ENCODE measurements at places on chromosomes 7 and 10.

GRCh38 chr7:120404042-120404441 lies 131.1 kb downstream of the KCND2 start:
- DNase-seq: no peak

GRCh38 chr10:27724287-27724686 lies 21.3 kb downstream of the MKX start:
- no peak for DNase-seq

- no peak for DNase-seq
These were observed 3.0 kb upstream of the MGAM start for GRCh38 chr7:141992688-141993087.

DNA sequence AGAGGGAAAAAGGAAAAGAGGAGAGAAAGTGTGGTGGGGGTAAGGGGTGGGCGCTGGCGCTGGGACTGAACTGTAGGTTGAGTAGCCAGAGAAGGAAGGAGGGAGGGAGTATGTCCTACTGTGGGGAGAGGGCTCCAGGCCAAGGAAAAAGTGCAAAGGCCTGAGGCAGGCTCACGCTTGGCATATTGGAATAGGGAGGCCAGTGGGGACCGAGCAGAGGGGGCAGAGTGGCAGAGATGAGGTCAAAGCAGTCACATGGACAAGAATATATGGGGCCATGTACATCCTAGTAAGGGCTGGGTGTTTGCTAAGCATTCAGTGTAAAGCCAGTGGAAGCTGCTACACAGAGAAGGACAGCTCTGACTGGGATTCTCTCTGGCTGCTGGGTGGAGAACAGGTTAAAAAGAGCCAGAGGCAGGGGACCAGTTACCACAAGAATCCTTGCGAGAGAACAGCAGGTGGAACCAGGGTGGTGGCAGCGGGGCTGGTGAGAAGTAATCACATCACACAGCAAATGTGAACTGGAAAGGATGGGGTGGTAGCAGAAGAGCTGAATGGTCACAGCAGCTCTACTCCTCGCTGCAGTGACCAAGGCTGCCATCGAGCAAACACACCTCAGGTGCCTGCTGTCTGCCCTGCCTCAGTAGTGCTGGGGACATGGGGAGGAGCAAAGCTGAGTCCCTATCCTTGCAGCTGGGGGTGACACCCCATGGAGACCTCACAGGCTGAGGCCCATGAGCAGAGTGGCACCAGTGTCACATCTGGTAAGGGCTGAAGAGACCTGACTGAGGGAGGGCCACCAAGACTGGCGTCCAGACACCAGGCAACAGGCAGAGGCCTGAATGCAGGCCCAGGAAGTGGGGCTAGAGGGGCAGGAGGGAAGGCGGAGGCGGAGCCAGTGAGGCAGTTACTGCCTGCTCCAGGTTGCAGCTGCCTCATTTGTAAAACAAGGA lies 39.5 kb downstream of the FAM53B start:
- no peak for DNase-seq

DNA sequence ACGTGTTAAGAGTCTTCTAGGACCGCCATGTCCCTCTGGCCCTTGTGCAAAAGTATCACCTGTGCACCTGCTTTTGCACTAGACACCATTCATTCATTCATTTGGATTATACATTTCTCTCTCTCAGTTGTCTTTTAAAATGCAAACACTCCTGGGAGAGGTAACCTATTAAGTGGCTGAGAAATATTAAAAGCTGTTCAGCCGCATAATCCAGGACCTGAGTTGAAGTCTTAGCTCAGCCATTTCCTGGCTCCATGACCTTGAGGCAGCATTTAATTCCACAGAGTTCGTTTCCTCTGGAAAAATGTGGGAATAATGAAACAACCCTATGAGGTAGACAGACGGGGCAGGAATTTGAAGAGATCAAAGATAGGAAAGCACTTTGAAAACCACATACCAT lies 251.6 kb downstream of the RPS24 start:
- no peak for DNase-seq

DNA sequence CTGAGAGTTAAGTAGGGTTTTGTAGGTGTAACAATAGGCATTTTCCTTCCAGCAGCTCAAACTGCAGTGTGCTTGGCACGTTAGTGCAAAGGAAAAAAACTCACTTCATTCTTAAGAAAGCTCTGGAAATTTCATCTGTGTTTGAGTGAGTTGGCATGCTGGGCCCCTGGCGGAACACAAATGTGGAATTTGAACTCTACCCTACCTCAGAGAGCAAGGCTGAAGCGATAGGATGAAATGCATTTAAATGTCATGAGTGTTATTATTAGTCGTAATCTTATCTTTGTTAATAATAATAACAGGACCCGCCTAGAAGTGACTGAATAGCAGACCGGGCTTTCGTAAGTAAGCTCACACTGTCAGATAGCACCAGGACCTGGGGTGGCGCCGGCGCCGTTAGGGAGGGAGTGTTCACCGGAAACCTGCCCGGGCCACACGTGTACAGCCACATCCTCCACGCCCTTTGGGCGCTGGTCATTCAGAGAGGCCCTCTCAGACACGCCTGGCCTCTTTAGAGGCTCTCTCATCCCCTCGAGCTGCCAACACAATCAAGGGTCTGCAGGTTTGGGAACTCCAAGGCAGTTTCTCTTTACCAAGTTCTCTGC lies 63.5 kb downstream of the GRK5 start:
- DNase-seq: no peak

- no peak for DNase-seq
These were observed 156.4 kb downstream of the USP6NL start for GRCh38 chr10:11454958-11455566.

DNA sequence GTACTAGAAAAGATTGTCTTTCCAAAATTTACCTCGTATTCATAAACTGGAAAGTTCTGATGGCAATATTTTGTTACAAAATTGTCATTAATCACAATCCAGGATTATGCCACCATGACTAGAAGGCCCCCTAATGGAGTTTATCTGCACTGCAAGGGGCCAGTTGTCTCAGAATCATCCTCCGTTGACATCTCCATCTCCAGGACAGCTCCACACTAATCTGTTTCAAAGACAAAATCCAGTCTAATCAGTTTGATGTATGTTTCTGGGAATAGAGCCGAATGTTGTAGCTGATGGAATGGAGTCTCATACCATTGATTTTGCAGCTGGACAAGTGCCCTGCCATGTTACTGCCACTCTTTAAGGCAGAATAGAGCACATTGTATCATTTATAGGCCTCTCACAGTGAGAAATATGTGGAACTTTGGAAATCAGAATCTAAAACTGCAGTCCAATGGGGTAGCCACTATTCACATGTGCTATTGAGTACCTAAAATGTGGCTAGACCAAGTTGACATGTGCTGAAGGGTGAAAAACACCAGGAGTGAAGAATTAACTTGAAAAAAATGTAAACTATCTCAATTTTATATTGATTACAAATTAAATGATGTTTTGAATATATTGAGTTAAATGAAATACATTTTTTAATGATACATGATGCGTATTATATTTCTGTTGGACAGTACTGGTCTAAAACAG lies 38.3 kb upstream of the TOMM7 start:
- DNase-seq: peak; percentile 30

DNA sequence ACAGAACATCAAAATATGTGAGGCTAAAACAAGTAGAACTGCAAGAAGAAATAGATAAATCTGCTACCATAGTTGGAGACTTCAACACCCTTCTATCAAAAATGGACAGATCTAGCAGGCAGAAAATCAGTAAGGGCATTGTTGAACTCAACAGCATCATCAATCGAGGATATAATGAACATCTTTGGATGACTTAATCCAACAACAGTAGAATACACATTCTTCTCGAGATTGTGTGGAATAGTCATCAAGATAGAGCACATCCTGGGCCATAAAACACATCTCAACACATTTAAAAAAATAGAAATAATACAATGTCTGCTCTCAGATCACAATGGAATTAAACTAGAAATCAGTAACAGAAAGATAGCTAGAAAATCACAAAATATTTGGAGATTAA lies 9.9 kb downstream of the IGFBP1 start:
- no peak for DNase-seq

DNA sequence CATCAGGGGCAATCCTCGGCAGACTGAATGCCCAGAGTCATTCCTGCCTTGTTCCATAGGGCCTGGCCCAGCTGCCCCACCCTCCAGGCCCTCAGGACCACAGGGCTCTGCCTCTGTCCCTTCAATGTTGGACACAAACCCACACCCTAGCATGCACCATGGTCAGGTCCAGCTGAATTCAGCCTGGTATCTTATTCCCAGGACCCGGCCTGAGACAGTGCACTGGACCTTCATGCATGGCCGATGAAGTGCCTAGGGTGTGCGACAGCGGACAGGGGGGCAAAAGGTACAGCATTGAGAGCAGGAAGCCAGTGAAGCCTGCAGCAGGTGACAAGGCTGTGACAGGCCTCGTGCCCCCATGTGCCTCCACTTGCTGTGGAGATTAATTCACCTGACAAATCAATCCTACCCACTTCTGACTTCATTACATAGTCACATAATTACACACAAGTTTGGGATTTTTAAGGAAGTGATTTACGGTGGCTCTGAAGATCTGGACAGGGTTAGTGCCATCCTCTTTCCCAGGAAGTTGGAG lies 261.9 kb downstream of the GRID1 start:
- DNase-seq: no peak

DNA sequence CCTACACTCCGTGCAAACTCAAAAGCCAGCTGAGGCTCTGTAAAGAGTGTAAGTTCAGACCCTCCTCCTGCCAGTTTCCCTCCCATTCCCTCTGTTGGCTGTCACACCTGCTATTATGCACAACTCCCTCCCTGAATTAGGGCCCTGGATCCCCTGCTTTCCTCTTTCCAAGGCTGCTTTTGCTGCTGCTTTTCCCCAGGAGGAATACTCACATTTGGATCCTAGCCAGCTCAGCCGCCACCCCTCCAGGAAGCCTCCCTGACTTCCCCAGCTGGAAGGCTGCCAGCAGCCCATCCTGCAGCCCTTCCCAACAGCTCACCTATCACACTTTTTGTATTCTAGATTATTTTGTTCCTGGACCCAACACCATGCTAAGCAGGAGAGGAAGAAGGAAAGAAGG lies 40.9 kb upstream of the WDR11 start:
- DNase-seq: no peak

DNA sequence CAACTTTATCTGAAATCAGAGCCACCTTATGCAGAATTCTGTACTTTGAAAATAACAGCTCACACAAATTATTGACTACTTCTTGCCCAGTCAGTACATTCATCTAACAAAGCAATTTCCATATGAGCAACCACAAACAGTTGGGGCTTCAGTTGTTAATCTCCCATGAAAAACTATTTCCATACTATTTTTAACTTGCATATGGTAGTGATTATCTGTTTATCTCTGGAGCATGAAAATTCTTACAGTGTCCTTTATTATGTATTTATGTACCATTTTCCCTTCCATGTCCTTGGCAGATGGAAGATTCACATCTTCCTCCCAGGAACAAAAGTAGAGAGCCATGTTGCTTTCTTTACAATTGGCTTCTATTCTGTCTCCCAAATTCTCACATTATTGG lies 285.7 kb downstream of the CRPPA start:
- no peak for DNase-seq

DNA sequence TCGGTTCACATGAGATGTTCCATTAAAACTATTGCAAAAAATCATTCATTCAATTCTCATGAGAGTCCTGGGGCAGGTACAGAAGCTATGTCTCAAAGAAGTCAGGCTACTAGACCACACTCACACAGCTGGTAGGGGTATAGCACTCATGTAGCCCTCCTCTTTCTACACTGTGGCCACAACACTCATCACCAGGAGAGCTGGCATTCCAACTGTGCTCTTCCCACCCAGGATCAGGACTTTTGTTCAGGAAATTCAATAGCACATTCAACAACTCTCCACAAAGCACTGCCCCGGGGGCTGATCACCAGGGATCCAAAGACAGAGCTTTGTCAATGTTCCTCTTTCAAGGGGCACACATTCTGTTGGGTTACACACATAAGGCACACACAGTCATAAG lies 31.0 kb upstream of the C10orf90 start:
- no peak for DNase-seq

DNA sequence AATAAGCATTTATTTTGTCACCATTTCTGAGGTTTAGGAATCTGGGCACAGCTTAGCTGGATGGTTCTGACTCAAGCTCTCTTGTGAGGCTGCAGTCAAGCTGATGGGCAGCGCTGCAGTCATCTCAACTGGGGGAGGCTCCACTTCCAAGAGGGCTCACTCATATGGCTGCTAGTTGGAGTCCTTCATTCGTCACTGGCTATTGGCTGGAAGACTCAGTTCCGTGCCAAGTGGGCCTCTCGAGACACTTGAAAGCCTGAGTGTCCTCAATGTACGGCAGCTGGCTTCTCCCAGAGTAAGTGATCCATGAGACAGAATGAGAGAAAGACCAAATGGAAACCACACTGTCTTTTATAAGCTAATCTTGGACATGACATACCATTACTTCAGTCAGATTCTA lies 21.6 kb upstream of the COL13A1 start:
- no peak for DNase-seq

GRCh38 chr10:72353965-72354355 lies 759 bp downstream of the DNAJB12 start:
- no peak for DNase-seq

DNA sequence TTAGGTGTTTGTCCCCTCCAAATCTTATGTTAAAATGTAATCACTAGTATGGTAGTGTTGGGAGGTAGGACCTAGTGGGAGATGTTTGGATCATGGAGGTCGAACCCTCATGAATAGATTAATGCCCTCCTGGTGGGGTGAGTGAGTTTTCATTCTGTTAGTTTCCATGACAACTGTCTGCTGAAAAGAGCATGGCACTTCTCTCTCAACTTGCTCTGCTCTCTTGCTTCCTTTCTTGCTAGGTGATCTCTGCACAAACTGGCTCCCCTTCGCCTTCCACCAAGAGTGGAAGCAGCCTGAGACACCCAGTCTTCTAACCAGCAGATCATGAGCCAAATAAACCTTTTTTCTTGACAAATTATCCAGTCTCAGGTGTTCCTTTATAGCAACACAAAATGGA lies 853.9 kb downstream of the SORCS1 start:
- DNase-seq: no peak

GRCh38 chr7:124764847-124765400 lies 668 bp downstream of the GPR37 start:
- DNase-seq: no peak

- DNase-seq: no peak
These were observed 328.7 kb downstream of the TCERG1L start for GRCh38 chr10:130982802-130983201.

DNA sequence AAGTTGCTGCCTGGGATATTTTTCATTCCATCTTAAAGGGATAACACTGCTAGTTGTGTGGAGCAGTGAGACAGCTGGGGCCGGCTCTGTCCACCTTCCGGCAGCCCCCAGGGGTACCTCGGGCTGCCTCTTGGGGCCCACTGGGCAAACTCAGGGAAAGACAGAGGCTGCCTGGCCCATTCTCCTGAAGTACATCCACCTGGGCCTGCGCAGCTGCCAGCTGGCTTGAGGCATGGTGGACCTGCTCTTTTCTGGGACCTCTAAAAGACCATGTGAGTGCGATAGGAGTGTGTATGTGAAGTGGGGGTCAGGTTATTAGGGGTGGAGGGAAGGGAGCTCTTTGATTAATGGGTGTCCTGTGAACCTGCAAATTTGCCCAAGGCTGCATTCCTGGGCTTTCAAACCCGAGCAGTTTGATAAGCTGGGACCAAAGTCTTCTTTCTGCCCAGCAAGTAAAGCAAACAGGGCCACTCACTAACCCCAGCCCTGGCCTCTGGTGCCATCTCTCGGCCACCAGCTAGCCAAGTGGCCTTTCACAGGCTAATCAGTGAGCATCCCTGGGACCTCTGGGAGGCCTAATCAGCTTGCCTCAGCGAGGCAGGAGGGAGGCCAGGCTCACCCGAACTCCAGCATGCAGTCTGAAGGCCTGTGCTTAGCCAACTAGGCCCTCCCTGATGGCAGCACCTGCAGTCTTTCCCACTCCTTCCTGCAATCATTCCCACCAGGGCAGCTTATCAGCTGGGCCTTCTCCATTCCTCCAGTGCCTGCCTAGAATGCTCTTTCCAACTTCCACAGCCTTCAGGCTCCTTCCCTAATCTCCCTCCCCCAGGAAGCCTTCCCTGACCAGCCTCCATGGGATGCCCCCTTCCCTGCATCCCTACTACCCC lies 954.7 kb upstream of the ZNF722 start:
- DNase-seq: no peak
